ENCODE measurements at places on chromosomes 1 and 21.

GRCh38 chr1:8217011-8217711 is 100.8 kb upstream of the SLC45A1 start:
- DNase-seq, result no peak

DNA sequence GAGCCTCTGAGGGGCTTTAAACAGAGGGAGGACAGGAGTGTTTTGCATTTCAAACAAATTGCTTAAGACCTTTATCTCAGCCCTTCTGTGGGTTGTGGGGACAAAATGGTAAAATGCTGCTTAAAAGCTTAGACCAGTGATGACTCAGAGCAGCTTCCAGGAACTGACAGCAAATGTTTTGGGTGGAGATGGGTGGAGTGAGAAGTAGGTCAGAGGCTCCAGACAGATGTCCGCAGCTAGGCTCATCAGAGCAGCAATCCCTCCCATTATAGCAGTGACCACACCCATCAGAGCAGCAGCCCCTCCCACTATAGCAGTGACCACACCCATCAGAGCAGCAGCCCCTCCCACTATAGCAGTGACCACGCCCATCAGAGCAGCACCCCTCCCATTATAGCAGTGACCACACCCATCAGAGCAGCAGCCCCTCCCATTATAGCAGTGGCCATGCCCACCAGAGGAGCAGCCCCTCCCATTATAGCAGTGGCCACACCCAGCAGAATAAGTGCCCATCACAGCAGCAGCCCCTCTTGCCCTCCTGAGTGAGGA is 532.2 kb downstream of the MATN1 start:
- DNase-seq, result peak; percentile 11

- DNase-seq, result no peak
These were observed 4.4 kb upstream of the C2CD2 start for GRCh38 chr21:41957991-41958766.

DNA sequence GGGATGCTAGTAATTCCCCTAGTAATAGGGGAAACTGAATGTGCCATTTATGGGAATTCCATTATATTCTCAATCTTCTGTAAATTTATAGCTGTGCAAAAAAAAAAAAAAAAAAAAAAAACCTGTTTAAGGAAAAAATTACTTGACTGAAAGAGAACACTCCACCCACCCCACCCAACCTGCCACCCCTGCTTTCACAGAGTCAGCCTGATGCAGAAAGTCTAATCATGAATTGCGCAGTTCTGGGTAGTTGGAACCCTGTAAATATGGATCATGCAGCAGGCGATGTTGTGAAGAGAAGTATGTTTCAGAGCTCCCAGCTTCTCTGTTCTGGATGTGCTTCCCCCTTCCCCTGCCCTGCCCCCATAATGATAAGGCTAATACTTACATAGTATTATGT is 19.6 kb upstream of the LAMC2 start:
- DNase-seq, result no peak

DNA sequence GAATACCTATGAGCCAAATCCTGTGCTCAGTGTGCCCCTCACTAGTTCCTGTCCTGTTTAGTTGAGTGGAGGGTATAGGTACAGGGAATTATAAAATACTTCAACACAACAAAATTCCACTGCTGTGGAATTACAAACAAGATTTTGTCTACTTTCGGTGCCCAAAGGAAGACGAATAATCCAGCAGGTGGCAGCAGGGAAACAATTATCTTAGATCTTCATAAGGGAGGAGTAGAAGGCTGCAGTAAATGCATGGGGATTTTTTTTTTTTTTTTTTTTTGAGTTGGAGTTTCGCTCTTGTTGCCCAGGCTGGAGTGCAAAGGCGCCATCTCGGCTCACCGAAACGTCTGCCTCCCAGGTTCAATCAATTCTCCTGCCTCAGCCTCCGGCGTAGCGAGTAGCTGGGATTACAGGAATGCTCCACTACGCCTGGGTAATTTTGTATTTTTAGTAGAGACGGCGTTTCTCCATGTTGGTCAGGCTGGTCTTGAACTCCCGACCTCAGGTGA is 2.0 kb upstream of the PIP5K1A start:
- DNase-seq, result peak; percentile 46
